Suppressor macrophage (primary cell): ENCODE measurements at places on chromosomes 12 and 14.
A peak's percentile ranks its signal among the peaks of the same experiment; 100 is the strongest.

DNA sequence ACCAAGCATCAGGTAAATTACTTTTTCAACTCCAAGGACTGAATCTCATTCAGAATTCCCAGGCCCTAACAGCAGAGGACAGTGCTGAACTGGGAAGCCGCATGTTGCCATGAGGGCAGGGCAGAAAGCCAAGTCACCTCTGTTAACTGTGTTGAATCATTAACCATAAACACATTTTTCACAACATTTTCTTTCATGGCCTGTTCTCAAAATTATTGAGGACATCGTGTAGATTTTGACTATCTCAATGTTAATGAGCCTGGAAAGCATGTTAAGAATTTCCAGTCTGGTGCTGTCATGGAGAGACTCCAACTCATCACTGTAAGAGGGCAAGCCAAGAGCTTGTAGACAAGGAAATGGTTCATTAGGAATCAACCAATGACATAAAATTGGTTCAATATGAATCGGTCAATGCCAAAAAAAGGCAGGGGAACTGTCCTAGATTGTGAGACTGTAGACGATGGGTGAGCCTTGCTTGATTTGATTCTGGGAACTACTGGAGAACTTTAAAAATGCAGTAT lies 33.7 kb downstream of the CPM start:
- DNase-seq, result no peak

DNA sequence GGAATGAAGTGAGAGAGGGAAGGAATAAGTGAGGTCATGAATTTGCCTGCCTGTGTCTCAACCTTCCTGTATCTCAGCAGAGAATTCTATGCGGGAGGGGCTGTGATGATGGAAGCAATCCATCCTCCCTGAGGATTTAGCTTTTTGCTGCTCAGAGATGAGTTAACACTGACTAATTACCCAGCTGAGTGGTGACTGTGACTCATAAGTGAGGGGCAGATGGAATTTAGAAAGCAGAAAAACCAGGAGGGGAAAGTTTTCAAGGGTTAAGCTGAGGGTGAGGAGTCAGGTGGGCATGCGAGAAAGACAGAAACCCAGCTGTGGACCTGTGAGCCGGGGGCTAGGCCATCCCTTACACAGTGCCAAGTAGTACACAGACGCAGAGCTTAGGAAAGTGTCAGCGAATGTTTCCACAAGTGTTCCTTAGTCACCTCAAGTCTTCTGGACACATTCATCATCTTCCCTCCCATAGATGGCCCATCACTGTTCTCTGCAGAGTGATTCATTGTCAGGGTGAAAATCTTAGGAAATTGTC lies 277.9 kb downstream of the IPO8 start:
- DNase-seq, result no peak

DNA sequence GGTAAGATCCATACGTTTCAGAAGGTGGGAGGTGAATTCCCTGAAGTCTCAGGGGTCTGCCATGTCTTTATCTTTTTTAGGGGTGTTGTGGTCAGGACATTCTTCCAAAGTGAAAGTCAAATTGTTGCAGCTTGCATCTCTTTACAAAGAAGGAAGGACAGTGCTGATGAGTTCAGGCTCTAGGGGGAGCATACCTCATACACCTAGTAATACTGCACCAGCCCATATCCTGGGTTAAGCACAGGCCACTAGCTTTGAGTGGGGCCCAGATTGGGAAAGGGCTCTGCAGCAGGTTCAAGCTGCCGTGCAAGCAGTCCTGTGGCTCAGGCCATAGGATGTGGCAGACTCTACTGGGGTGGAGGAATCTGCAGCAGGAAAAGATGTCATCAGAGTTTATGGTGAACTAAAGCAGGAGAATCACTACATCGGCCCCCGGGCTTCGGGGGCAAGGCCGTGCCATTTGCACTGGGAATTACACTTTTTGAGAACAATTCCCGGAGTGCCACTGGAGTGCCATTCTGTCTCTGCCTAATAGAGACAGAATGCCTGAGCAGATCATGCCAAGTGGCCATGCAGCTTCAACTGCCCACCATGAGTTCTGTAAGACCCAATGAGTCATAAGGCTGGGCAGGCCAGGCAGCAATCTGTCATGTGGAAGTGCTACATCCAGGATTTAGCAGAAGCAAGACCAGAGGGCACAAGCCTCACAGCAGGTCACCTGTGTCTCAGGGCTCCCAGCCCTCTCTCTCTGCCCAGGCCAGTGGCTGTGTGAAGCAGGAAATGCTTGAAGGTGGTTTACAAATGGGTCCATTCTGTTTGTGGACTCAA lies 32.3 kb downstream of the DIO3 start:
- peak; percentile 25 for DNase-seq

DNA sequence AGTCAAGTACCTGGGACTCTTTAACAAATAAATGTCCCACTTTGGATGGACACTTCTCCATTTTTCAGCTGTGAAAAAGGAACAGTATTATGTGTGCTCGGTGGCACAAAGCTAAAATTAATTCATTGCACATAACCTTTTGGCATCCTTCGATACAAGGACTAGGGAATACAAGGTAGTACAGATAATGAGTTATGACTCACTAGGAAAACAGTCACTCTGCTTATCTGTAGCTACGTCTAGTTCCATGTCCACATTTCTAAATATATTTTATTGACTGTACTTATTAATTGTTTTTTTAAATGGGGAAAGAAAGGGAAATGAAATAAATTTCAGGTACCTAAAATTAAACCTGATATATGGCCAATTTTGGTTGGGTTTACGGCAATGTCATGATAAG lies 35.2 kb upstream of the RIC8B start:
- peak; percentile 4 for DNase-seq

DNA sequence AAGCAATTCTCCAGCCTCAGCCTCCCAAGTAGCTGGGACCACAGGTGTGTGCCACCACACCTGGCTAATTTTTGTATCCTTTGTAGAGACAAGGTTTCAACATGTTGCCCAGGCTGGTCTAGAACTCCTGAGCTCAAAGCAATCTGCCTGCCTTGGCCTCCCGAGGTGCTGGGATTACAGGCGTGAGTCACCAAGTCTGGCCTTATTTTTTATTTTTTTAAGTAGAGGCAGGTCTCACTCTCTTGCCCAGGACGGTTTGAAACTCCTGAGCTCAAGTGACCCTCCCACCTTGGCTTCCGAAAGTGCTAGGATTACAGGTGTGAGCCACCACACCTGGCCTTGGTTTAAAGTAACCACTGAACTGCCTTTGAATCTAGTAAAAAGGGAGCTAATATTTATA lies 56.8 kb downstream of the SPPL3 start:
- no peak for DNase-seq

- DNase-seq, result no peak
These were observed 162.2 kb upstream of the TMTC1 start for GRCh38 chr12:29945904-29946303.

- no peak for DNase-seq
These were observed 139.5 kb downstream of the DAD1 start for GRCh38 chr14:22449600-22449905.

- no peak for DNase-seq
These were observed 24.1 kb upstream of the ZFP36L1 start for GRCh38 chr14:68816943-68817430.
